ENCODE measurements at places on chromosomes 2 and 18. TPM values are rescaled to one million over a fixed set of nuclear protein-coding genes. Genes with fewer than 3 reads are reported as not detected.
A peak's percentile ranks its signal among the peaks of the same experiment; 100 is the strongest.

ZDBF2 gene
- total RNA-seq = 13.0 TPM

FIGN gene
- total RNA-seq = 8.0 TPM

DNA sequence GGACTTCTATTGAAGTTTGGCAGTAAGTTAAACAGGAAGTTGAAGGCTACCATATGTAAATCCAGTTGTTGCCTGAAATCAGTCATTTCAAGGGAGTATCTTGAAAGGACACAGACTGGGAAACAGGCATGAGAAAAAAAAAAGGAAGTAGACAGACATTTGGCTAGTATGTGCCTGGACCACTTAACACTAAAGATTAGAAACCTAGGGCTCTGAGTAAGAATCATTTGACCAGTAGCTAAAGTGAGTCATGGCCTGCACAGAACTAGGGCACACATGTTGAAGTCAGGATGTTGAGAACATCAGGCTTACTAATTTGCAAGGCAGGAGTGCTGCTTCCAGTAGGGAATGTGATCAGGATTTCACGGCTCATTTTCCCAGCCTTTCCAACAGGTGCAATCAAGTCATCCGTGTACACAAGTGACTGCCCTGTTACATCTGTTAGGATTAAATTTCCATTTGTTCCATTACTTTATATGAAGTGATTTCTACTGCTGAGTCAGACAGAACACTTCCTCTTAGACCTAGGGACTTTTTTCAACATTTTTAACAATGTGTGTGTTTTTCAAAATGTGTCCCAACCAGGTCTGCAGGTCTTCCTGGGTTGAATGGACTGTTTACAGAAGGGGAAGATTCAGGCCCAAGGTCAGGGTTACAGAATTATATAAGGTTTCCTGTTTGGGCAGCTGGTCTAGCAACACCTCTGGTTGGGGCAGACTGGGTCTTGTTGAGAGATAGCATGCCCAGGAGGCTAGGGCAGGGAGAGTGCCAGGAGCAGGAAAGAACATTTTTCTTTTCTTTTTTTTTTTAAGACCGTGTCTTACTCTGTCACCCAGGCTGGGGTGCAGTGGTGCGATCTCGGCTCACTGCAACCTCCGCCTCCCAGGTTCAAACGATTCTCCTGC is 145.6 kb downstream of the TGIF1 start:
- peak; percentile 63 for DNase-seq

DNA sequence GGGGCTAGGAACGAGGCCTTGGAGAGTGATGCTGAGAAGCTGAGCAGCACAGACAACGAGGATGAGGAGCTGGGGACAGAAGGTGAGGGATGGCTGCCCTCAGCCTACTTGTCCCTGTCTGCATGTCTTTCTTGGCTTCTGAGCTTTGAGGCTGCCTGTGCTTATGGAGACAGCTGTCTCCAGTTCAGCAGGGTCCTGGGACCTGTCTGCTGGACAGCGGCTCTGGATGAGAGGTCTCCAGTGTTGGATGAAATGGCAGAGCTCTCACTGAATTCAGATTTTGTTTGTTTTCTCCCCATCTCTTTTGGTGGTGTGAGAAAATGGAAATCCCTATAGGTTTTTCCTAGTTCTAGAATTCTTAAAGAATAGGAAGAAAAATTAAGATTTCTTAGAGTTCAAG is 54.8 kb downstream of the NTSR2 start:
- DNase-seq = no peak

- DNase-seq = no peak
Observed at GRCh38 chr2:162462911-162463310, 119.0 kb downstream of the GCA start.

- DNase-seq = peak; percentile 14
Observed at GRCh38 chr2:127586136-127586535, 50.7 kb downstream of the MYO7B start.

DNA sequence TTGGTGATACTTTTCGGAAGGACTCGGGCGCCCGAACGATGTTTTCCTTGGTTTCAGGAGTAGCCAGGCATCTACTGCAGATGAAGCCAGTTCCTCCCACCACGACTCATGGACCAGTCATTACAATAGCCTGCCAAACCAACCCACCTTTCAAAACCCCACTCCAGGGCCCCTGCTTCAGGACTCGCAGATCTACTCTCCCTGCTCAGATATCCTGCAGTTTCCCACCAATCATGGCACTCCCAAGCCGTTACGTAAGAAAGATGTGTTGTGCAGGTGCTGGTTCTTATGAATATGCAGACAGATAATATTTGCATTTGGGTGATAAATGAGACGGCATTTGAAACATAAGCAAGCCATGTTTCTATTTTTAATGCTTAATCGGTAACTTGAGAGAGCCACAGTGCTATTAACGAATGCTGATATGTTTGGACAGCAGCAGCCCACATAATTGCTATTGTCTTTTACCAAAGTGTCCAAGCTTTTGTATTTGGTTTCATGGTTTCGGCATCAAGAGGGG is 3.5 kb upstream of the CYS1 start:
- no peak for DNase-seq

DNA sequence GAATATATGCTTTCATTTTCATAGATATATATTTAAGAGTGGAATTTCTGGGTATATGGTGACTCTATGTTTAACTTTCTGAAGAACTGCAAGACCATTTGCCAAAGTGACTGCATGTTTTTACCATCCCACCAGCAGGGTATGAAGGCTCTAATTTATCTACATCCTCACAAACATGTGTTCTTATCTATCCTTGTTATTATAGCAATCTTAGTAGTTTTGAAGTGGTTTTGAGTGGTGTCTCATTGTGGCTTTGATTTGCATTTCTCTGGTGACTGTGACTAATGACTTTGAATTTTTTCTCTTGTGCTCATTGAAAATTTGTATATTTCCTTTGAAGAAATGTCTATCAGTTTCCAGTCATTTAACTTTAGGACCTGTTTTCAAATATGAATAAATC is 310.2 kb upstream of the NRP2 start:
- DNase-seq = no peak
